ENCODE measurements at places on chromosomes 13 and 19.

GRCh38 chr19:5120321-5120720 lies 151.4 kb downstream of the KDM4B start:
- H3K27ac ChIP-seq = no peak overlapping the region
- no peak for DNase-seq
- H3K4me3 ChIP-seq = no peak overlapping the region
- no peaks in the 10 kb centered on the region for H3K4me1 ChIP-seq
- H3K27me3 ChIP-seq = no peaks in the 10 kb centered on the region

GRCh38 chr19:5115771-5116202 lies 146.9 kb downstream of the KDM4B start:
- H3K36me3 ChIP-seq = peaks cover 7% of the 10 kb centered on the region
- H3K27me3 ChIP-seq = no peaks in the 10 kb centered on the region
- H3K4me1 ChIP-seq = no peaks in the 10 kb centered on the region
- no peak overlapping the region for H3K27ac ChIP-seq
- no peak overlapping the region for H3K4me3 ChIP-seq

DNA sequence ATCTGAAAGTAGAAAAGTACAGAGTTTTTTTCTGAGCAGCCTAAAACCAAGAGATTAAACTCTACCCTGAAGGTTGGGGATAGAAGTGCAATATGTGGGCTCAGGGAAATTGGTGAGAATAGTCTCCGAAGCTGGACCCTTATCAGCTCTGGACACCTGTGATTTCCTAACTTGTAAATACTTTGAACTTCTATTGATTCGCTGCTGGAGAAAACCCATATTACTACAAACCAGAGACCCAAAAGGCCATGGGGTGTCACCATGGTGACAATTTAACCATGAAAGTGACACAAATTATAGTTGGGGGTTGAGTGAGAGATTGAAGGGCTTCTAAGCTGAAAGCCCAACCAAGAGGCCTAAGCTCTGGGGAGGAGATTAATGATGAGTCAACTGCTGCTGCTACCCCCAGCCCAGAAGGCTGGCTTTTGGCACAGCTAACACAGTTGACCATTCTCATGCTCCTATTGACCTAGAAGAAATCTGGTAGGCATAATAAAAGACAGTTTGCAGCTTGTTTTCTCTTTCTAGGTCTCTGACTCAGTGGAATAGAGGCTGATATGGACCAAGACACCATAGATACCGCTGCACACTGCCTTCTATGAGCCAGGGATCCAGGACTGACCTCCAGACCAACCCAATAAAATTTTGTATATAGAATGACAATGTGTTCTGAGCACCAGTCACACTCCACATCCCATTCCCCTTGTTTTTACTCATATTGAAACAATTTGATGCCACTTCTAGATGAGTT lies 131.9 kb upstream of the FNDC3A start:
- H3K4me1 ChIP-seq = no peaks in the 10 kb centered on the region
- H3K27ac ChIP-seq = no peak overlapping the region
- no peaks in the 10 kb centered on the region for H3K27me3 ChIP-seq

GRCh38 chr13:41710771-41711170 lies 250.1 kb downstream of the VWA8 start:
- DNase-seq = no peak
- H3K4me3 ChIP-seq = no peak overlapping the region
- H3K36me3 ChIP-seq = peaks cover 2% of the 10 kb centered on the region
- no peak overlapping the region for H3K27ac ChIP-seq
- no peaks in the 10 kb centered on the region for H3K27me3 ChIP-seq

DNA sequence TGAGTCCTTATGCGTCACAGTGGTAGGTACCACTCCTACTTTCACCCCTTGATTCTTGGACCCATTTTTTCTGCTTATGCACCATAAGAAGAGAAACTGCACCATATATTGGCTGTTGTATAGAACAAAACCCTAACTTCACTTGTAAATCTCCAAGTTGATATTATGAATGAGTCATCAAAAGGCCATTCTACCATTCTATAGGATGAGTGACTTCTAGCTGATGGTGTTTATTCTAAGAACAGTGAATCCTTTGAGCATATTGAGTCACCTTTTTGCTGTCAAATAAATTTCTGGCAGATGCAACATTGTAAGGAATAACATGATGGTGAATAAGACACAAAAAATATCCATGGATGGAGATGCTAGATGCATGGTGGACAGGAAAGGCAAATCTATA lies 57.7 kb downstream of the POLR1D start:
- peaks cover 24% of the 10 kb centered on the region for H3K27me3 ChIP-seq
- H3K27ac ChIP-seq = no peak overlapping the region
- no peak for DNase-seq
- no peaks in the 10 kb centered on the region for H3K36me3 ChIP-seq
- H3K4me3 ChIP-seq = no peak overlapping the region

GRCh38 chr19:16293118-16294091 lies 31.2 kb upstream of the KLF2 start:
- H3K27ac ChIP-seq = no peak overlapping the region
- H3K4me1 ChIP-seq = peaks cover 2% of the 10 kb centered on the region
- no peak for DNase-seq
